ENCODE measurements at places on chromosomes 4 and X.

GRCh38 chrX:131072871-131073571 is 14.9 kb downstream of the ARHGAP36 start:
- DNase-seq = no peak

DNA sequence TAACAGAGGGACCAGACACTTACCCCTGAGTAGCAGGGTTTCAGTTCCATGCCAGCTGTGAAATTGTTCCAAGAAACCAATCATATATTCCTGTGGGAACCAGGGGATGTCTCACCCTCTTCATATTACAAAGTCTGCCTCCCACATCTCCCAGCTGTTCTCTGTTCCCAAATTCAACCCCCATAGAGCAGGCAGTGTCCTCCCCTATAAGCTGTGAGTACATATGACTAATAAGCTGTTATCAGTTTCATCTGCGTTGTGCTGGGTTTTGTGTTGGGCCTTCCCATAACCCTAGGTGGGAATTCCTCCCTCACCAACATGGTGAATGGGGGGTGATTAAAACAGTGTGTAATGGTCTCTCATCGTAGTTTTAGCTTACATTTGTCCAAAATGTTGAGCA is 41.0 kb downstream of the CEP44 start:
- DNase-seq = no peak

DNA sequence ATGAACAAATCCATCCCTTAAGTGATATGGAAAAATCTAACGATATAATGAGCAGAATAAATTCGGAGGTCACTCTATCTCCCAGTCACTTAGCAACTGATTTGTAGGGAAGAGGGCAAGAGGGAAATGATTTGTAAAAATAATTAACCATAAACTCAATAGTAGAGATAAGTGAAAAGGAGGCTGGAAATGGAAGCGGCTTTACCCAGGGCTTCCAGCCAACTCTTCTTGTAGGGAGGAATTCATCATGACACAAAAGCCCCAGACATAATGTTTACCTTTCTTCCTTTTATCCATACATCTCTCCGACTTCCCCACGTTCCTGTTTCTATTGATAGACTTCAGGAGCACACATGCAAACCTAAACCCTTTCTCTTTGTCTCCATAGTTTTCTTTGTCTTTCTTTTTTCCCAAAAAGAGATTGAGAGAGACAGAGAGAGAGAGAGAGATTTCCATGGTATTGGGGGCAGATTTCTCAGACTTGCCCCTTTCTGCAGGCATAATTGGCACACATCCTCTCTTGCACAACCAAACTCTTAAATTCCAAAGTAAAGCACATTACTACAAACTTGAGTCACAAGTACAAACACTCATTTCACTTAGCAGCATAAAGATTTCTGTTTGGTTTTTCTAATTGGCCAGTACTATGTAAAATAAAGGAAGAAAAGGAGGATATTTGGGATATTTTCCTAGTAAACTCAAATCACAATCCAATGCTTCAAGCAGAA is 140.9 kb downstream of the MAPK10 start:
- DNase-seq = no peak

- no peak for DNase-seq
Observed at GRCh38 chrX:72312311-72312940, 6.7 kb upstream of the CITED1 start.

GRCh38 chrX:155134255-155134654 is 62.9 kb downstream of the BRCC3 start:
- no peak for DNase-seq

DNA sequence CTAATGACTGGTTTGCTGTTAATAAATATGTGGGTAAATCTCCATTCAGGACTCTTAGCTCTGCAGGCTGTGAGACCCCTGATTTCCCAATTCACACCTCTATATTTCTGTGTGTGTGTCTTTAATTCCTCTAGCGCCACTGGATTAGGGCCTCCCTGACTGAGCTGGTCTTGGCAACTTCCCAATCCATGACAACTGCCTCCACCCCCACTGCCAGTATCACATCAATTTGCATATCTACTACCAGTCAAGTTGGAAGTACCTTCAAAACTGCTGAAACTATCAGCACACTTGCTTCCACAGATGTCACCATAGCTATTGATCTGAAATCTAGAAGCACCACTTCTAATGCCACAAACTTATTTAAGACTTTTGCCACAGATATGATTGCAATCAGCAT is 27.6 kb downstream of the OPRPN start:
- DNase-seq = no peak

DNA sequence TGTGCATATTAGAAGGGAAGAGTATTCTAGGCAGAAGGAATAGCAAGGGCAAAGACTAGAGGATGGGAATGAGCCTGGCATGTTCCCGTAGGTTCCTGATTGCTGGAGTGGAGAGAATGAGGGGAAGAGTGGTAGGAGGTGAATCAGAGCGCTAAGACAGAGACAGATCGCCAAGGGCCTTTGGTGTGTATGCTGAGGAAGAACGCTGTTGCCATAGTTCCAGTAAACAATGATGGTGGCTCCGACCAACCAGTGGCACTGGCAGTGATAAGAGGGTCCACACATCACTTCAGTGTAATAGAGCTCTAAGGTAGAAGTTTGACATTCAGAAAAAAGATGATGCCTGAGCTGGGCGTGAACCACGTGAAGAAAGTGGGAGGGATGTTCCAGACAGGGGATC is 966 bp downstream of the TBC1D25 start:
- no peak for DNase-seq

DNA sequence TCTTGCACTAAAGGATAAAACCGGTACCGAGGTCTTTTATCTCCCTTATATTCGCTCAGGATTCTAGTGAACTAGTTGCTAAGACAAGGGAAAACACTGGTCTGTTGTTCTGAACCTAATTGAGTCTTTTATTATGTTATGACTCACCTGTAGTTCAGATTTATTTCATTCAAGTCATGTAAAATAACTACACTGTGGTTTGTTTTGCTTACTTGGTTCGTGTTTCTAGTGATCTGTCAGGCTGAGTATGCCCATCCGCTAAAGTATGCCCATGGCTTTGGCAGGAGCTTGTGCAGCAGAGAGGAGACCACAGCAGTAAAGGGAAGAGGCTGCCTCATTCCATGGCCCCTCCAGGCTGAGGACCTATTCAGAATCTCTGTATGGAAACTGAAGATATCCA is 126.1 kb downstream of the AFF1 start:
- no peak for DNase-seq

GRCh38 chrX:99172958-99173357 is 1237.1 kb downstream of the PCDH19 start:
- no peak for DNase-seq

DNA sequence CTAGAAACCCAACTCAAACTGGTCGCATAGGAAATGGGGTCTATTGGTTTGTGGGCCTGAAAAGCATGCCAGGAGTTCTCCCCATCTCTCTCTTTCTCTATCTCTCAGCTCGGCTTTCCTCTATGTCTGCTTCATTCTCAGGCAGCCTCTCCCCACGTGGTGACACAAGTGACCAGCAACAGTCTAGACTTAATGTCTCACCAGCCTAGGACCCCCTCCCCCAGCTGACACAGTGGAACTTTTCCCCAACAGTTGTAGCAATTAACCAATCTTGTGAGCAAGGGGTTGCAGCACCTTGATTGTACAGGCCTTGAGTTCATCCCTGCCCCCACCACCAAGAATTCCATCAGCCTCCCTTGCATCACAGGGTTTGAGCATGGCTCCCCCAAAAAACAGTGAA is 159.8 kb upstream of the KIT start:
- no peak for DNase-seq

DNA sequence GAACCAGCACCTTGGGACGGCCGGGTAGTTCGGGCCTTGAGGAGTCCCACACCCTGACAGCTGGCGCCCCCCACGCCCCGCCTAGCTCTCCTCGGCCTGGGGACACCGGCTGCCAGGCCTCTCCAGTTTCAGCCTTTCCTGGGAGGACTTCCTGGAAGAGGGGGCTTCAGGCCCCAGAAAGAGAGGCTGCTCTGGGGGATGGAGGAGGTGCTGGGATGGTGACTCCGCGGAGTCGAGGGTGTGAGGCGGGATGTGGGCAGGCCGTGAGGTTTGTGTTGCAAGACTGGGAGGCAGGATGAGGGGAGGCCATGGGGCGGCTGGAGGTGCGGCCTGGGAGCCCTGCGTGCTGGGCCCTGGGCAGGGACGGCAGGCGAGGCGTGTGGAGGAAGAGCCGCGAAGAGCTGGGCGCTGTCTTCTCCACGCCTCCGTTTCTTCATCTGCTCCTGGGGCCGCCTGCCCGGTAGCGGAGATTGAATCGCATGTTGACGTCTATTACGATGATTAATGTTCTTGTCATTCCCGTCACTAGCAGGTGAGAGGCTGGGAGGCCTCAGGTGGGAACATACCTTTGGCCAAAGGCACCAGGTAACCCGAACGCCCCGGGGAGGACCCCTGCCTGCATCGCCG is 918 bp upstream of the FGFRL1 start:
- peak; percentile 89 for DNase-seq

DNA sequence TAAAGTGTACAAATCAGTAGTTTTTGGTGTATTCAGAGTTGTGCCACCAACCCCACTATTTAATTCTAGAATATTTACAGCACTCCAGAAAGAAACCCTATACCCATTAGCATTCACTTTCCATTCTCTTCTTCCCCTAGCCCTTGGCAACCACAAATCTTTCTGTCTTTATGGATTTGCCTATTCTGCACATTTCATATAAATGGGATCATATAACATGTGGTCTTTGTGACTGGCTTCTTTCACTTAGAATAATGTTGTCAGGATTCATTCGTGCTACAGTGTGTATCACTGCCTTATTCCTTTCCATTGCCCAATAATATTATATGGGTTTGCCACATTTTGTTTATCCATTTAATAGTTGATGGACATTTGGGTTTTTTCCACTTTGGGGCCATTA is 32.2 kb downstream of the SGMS2 start:
- DNase-seq = no peak

- no peak for DNase-seq
Observed at GRCh38 chr4:57051095-57051494, 59.1 kb downstream of the IGFBP7 start.

DNA sequence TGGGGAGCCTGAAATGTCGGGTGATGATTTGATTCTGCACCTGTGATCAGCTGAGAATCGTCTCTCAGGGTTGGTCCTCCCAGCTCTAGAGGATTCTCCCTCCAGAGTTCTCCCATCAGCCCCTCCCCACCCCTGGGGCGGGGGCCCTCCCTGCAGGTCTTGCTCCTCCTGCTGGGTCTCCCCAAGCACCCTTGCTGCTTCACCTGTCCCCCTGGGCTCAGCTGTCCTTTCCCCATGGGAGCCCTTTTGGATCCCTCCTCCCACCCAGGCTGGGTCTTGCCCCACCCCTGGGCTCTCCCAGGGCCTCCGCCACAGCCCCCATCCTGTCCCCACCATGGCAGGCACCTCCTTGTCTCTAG is 22.2 kb downstream of the PSAPL1 start:
- DNase-seq = no peak

GRCh38 chrX:151132531-151132930 is 43.9 kb upstream of the GPR50 start:
- DNase-seq = no peak

DNA sequence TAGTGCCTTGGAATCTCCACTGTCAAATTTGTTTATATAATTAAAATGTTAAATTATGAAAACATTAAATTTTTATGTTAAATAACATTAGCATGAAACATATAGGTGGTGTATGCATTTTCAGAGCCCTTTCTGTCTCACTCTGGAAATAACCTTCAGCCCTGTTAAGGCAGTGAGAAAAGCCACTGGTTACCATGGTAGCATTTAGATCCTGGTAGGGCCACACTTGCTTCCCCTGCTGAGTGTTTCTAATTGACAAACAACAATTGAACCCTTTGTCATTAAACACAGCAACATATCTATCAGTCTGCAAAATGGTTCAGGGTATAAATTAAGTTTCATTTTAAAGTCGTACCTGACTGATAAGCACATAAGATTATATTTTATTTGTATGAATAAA is 63.5 kb downstream of the PDK3 start:
- no peak for DNase-seq
